HuH-7.5 (cell line): ENCODE measurements at places on chromosomes 5 and 9.

DNA sequence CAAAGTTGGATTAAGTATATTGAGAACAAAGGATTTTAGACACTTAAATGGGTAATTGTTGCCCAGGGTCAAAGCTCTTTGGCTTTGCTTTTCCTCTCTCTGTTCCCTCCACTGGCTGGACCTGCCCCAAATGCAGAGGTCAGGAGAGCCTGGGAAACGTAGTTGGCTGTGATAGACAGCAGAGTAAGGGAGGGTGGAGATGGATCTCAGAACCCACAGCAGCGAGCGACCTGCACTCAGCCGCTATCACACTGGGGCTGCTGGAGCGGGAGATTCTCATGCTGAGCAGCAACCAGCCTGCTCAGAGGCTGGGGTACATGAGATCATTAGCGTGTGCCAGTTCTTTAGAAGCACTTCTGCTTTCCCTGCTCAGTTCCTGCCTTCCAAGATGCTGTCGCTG, 71.8 kb upstream of the TTC23L start:
- no peak for DNase-seq

- no peak for DNase-seq
These were observed 103.3 kb downstream of the EDIL3 start for GRCh38 chr5:84281383-84281782.

GRCh38 chr9:91217388-91217787, 144.3 kb downstream of the AUH start:
- no peak for DNase-seq

- DNase-seq = no peak
These were observed 4.6 kb downstream of the NIPAL4 start for GRCh38 chr5:157464519-157465171.

DNA sequence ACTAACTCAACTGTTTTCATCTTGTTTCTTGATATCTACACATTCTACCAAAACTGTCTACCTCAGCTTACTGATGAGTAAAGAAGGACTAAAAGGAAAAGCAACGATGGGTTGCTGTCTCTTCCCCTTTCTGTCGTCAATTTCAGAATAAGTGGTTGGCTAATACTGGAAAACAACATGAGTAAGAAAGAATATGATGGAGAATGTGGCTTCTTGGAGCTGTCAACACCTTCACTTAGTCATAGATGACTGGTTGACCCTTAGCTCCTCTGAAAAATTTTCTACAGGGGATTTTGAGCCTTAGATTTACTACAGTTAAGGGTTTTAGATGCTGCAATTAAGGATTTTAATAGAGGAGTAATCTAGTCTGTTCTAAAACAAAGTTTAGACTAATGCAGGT, 797.9 kb downstream of the TLE4 start:
- no peak for DNase-seq

DNA sequence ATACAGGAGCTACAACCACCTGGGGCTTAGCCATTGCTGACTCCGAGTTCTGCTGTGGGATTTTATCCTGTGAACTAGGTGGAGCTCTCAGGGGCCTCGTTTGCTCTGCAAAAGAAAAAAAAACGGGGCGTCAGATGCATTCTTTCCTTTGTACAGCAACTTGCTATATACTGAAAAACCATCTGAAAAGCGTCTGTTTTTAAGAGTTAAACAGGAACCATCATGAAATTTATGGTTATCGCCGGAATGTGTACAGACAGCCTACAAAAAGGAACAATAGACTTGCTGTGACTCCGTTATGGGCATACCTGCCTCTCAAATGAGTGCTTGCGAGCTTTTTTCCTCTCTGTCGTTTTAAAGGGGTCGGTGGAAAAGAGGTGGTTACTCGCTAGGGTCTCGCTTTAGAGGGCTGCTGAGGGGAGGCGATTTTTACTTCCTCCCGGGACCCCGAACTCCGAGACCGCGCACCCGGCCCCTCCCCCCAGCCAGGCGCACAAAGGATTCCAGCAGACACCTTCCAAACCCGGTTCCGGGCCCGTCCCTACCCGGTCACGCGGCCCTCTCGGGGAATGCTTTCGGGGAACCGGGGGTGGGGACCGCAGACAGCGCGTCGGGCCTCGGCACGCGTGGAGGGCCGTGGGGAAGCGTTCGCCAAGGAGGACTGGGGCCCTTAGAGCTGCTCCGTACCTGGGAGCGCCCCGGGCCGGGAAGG, 826 bp downstream of the PAIP1 start:
- DNase-seq = peak; percentile 64

DNA sequence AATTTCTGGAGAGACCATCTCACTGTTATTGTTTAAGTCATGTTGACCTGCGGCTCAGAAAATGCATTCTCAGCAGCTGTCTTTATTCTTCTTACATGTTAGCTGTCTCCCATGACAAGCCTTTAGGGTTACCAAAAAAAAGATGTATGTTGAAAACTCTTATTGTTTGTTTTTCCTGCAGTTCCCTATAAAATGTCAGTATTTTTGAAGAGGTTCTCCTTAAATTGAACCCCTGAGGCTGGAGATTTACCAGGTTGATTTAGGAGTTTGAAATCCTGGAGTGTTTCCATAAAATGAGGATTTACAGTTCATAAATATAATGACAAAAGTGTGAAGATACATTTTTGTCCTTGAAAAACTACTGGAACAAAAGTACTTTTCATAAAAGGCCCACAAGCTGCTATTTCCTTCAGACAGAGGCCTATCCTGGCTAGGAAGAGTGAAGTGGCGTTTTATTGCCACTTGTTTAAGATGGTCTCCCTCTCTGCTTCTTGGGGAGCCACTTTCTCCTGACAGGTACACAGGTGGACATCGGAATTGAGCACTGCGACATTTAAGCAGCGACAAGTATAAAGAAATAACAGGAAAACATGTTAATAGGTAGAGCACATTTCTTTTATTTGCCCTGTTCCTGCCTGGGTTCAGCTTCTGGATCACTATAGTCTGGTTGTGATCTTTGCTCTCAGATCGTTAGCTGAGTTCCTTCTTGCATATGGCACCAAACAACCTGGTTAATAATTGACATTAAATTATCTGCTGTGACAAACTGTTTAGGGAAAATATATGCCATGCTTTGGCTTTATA, 344.8 kb upstream of the RPS23 start:
- DNase-seq = peak; percentile 16

GRCh38 chr9:98774746-98775145, 21.6 kb downstream of the ANKS6 start:
- DNase-seq = no peak

- no peak for DNase-seq
These were observed 21.5 kb upstream of the WWC1 start for GRCh38 chr5:168269937-168270330.

GRCh38 chr9:137799630-137799983, 78.0 kb upstream of the CACNA1B start:
- no peak for DNase-seq

- no peak for DNase-seq
These were observed 168.1 kb downstream of the FGF1 start for GRCh38 chr5:142517840-142518239.

DNA sequence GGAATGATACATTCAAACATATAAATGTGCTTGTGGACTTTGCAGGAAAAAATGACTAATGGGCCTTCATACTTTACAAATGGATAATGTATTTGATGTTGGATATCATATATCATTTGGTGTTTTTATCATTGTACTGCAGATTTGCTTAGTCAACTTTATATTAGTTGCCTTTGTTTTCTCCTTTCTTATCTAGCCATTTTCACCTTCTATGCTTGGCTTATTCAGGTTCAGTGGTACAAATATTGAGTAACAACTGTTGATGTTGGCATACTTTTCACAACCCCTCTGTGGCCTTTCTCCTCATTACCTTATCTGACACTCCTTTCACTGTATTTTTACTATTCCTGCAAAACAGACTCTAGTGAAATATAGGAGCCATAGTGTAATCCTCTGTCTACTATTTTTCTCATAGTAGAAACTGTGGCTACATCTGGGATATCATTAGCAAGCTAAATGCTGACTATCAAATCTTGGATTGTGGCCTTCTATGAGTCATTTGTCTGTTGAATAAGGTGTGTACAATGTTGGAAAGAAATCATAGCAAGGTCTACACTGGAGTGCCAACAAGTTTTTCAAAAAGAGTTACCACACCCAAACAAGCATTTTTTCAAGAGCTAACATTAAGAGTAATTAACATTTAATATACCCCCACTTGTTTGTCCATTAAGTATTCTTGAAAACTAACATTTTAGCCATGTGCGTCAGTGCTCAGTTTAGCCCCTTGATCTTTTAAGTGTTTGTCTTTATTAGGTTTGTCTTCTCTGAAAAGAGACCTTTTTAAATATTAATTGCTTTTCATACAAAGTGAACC, 330.1 kb downstream of the ADGRV1 start:
- DNase-seq = no peak

DNA sequence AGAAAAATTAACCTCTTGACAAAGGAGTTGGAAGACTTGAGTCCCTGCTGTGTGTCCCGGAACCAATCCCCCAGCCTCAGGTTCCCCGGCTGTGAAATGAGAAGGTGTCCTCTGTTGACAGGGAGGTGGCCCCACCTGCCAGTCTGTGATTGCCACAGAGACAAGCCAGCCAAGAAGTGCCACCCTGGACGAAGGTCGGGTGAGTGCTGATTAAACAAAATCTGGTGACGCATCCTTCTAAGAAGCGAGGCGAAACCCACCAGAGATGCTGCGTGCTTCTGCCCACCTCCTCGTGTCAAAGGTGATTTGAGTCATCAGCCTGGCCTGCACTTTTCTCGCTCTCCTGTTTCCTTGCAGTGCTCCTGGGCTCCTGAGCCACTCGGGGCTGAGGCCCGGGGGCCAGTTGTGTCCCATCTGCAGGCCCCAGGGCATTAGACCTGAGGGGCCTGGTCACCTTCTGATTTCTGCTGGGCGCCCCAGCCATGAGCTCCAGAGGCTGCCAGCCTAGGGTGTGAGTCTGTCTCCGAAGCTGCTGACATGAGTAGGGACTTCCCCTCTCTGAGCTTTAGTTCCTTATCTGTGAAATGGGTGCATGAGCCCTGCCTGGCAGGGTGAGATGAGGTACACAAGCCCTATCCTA, 28.7 kb downstream of the NEK6 start:
- no peak for DNase-seq

DNA sequence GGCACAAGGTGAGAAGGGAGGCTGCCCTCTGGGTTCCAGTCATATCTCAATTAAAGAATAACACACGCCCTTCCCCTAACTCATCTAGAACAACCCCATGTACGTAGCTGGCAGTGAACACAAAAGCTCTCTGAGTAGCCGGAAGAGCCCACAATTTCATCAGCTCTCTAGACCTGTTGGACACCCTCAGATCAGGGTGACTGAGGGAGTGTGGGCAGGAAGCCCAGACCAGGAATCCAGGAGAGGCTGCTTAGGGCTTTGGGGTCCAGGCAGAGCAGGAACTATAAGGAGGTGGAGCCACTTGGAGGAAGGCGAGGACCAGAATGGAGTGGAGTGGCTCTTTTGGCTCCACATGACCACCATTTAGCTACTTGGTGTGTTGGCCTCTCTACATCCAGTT, 237.4 kb downstream of the NR3C1 start:
- no peak for DNase-seq

DNA sequence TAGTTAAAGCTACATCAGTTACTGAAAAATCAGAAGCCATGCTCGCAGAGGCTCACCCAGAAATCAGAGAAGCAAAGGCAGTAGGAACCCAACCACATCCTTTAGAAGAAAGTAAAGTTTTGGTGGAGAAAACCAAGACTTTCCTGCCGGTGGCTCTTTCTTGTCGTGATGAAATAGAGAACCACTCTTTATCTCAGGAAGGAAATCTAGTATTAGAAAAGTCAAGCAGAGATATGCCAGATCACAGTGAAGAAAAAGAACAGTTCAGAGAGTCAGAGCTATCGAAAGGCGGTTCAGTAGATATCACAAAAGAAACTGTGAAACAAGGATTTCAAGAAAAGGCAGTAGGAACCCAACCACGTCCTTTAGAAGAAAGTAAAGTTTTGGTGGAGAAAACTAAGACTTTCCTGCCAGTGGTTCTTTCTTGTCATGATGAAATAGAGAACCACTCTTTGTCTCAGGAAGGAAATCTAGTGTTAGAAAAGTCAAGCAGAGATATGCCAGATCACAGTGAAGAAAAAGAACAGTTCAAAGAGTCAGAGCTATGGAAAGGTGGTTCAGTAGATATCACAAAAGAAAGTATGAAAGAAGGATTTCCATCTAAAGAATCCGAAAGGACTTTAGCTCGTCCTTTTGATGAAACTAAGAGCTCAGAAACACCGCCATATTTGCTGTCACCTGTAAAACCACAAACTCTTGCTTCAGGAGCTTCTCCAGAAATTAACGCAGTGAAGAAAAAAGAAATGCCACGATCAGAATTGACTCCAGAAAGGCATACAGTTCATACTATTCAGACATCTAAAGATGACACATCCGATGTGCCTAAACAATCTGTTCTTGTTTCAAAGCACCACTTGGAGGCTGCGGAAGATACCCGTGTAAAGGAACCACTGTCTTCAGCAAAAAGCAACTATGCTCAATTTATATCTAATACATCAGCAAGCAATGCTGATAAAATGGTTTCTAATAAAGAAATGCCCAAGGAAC, 47.2 kb downstream of the CMYA5 start:
- no peak for DNase-seq

DNA sequence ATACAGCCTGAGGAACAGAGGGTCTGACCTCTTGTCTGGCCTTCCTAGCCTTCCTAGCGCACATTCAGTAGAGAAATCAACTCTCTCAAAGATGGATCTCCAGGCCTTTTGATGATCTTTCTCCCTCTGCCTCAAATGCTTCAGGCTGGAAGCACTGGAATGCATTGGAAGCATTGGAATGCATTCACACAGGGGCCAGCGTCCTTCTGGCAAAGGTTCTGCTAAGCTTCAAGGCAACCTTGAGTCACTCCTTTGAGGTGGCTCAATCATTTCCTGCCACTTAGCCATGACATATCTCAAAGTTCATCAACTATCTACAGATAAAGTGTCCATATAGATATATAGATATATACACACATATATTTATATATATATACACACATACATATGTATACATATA, 42.9 kb downstream of the OR2K2 start:
- DNase-seq = no peak

DNA sequence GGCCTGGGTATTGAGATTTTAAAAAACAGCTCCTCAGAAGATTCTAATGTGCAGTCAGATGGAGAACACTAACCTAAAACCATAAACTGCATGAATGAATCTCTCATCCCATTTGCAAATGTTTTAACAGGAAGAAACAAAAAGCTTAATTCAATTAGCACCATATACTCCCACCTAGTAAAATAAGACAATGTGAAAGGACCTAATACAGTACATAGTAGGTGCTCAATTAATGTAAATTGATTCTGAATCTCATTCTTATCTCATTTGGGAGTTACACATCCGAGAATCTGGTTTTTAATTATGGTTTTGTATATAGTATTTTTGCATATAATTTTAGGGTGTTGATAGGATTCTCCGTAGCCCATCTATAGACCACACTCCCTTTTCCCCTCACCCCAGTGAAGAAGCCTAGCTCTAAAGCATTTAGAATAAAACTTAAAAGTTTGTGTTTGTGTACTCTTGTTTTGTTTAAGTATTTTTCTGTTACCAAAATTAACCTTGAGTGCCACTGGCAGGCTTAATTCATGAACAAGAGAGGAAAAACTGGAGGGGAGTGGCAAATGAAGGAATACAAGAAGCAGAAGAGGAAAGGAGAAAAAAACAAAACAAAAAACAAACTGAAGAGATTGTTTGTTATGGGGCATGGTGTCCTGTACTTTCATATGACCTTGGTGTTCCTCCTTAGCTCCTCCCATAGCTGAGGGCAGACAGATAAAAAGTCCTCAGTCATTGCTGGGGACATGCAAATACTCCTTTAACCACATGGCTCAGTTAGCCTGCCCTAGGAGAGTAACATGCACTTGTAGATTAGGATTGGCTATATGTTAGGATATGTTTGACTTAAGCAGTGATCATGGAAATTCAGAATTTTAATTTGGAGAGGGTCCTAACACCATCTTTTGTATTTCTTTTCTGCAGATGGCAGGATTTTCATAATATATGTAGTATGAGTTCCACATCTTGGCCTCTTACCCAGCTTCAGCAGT, 1.2 kb downstream of the RNF14 start:
- DNase-seq = no peak

- DNase-seq = no peak
These were observed 70.4 kb downstream of the MVB12B start for GRCh38 chr9:126397056-126397455.
